ENCODE measurements at places on chromosomes 5 and 9.

GRCh38 chr9:16426716-16427115 is 443.8 kb downstream of the BNC2 start:
- DNase-seq = no peak

DNA sequence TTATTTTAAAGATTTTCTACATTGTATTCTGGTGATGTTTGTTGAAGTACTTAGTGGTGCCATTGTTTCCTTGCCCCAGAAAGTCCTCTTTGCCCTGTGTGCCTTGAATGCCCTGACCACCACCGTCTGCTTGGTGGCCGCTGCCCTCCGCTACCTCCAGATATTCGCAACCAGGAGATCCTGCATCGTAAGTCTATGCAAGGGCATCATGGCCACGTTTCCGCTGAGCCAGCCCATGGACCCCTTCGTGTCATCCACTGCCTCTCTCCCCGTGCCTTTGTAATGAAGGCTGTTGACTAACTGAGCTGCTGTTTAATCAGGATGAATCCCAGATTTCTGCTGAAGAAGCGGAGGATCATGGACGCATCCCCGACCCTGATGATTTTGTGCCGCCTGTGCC is 52.3 kb downstream of the ENTREP1 start:
- DNase-seq = no peak

GRCh38 chr5:176739461-176740051 is 70.8 kb upstream of the UNC5A start:
- DNase-seq = no peak

DNA sequence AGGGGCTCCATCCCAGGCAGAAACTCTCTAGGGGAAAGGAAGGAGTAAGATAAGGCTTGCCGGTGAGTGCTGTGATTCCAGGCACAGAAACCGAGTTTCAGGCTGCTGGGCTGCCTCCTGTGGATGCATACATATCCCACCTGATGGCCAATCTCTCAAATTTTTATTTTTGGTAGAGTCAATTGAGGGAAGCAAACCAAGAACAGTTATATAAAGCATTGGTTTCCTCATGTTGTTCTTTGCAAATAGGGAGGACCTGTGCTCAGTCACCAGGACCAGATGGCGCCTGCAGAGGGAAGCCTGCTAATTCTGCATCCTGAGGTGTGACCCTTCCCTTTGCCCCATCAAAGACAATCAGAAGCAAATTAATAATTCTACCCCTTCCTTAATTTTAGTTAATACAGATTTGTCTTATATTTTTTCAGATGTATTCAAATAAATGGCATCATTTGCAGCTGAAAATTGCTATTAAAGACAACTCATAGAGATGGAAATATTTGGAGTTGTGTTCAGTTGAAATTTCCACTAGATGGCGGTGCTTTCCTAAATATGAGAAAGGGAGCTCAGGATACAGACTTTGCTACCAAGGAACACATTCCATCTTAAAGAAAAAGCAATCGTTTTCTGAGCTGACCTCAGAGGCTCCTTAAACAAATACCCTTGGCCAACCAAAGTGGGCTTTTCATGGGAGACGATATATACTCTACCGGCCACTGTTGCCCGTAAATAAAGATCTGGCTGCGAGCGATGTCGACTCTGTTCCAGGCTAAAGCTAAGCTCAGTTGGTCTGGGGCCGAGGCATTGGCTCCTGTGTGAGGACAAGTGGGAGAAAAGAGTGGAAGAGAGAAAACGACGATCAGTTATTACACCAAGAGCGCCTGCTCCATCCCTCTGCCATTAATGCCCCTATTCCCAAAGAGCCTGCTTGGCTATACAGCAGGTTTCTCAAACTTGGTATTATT is 225.7 kb upstream of the KLF9 start:
- no peak for DNase-seq

- DNase-seq = no peak
Observed at GRCh38 chr5:64834611-64835010, 65.9 kb downstream of the CWC27 start.

- DNase-seq = no peak
Observed at GRCh38 chr5:159003045-159004030, 96.4 kb downstream of the EBF1 start.

DNA sequence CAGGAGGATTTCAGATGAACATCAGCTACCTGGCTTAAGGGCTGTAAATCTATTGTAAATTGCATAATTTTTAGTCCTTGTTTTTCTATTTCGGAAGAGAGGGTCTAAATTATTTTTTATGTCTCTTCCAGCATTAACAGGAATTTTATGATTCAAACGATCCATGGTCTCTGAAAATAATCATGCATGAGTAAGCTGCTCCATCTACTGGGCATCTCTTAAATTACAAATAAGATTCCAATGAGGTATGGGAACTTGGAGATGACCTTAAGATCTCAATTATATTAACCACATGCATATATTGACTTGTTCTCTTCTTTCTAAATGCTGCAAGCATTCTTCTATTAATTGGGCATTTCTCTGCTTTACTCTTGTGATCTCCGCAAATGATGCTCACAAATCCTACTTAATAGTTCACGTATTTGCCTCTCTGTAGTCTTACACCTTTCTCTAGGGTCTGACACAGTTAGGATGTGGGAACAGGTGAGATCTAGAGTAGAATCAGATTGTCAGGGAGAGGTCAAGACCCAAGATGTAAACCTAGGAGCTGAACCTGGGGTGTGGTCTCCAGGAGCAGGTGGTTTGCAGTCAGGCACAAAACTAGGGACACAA is 86.9 kb downstream of the NUDT12 start:
- no peak for DNase-seq

DNA sequence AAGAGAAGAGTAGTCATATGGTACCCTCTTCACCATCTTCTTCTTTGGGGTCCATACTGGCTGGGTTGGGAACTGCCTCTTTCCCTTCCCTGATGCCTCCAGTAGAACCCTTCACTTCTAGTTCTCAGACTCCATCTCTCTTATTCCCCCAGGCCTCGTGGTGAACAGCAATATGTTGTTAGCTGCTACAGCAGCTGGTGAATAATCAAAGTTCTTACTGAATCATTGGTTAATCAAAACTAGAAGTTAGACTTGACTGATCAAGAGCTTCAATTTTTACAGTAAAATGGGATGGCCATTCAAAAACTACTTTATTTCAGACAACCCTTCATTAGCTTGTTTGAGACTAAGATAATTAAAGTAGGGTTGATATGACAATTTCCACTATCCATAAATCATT is 190.9 kb upstream of the GNA14 start:
- DNase-seq = no peak

GRCh38 chr9:129183495-129184218 is 5.6 kb upstream of the IER5L start:
- DNase-seq = no peak
